ENCODE measurements at places on chromosomes 5 and 9.

DNA sequence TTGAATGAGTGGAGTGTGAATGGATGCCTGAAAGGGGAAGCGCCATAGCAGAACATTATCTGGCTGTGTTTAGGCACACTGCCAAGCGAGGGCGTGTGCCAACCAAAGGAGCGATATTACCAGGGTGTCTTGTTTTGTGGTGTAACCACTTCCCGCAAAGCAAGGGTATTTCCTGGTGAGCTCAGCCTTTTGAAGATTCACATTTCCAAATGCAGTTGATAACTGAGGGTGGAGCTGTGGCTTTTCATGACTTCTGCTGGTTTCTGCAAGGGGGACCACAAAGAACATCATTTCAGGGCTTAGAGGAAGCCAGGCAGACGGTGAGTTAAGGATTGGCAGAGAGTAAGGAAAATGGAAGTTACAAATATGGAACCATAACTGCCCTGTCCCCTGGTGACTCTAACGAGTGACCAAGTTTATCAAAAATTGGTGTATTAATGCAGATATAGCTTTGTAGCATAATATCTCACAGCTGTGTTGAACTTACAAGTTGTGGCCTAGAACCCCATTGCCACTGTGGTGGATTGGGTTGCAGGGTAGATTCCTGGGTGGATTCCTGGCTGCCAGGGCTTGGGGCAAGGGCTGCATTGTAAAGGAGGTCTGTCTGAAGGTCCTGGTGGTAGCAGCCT lies 71.4 kb downstream of the RALGPS1 start:
- peak; percentile 15 for DNase-seq

DNA sequence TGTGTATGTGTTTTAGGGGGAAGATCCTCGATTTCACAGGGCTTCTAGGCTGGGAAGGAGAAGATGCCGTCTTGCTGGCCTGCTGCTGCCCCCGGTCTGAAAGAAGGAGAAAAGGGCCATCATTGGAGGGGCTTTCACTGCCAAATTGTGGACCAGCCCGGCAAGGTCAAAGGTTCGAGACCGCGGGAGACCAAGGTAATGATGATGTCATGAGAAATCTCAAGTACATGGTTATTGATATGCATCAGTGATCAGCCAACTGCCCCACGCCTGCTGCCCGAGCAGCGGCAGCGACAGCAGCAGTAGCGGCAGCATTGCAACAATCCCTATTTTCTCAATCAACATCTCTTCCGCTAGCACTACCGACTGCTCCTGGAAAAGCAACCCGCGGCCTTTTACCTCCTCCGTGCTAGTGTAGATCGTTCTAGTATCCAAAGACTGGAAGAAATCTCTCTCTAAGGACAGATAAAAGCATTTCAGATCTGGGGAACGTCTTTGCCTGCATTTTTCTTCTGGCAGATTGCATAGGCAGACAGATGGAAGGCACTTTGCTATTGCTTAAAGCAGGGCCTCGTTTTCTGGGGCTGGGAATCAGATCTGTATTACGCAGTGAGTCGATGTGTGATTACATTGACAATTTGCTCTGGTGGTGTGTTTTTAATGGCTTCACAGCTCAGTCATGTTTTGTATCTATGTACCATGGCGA lies 215.3 kb downstream of the MEF2C start:
- DNase-seq: no peak

DNA sequence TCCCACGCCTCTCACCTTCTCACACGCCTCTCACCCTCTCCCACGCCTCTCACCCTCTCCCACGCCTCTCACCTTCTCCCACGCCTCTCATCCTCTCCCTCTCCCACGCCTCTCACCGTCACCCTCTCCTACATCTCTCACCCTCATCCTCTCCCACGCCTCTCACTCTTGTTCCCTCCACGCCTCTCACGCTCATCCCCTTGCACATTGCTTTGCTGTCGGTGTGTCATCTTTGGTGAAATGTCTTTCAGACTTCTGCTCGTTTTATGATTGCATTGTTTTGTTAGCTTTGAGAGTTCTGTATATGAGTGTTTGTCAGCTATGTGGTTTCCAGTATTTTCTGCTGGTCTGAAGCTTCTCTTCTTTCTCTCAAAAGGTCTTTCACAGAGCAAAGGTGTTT lies 102.7 kb downstream of the EHMT1 start:
- DNase-seq: no peak

DNA sequence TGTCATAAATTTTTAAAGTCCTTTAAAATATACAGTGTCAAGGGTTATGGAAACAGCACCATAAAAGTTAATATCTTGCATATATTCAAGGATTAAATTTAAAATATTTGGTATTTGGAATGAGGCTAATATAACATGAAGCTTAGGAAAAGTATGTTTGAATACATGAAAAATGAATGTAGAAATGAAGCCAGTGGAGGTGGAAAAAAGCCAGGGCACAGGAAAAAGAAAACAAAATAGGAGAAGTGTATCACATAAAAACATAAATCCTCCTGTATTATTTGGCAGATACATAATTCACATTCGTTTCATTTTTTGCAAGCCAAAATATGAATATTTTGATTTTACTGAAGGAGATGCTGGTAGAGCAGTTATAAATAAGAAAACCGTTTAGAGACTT lies 587.0 kb upstream of the ZNF608 start:
- DNase-seq: no peak

GRCh38 chr5:10876006-10876744 lies 115.1 kb upstream of the DAP start:
- DNase-seq: no peak

DNA sequence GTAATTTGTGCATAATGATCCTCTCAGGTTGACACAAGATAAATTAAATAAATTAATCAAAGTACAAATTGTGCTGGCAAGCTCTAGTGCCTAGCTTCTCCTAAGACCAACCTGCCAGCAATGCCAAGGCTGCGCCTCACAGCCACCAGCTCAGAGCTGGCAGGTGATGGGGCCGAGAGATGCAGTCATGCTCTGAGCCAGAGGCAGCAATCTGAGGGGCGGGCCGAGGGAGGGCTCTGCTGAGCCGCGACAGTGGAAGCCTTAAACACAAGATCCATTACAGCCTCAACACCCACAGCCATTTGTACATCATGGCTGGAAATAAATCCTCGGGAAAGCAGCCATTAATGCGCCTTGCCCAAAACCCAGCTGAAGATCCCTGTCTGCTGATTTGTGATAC lies 20.3 kb downstream of the MED27 start:
- DNase-seq: no peak

Measured in head of caudate nucleus (tissue), 42 donors.